Midbrain (tissue), 1 donor: ENCODE measurements at places on chromosomes 2 and 18.

- no peak for DNase-seq
Observed at GRCh38 chr18:65352186-65352585, 398.6 kb upstream of the CDH7 start.

- no peak for DNase-seq
Observed at GRCh38 chr2:150126143-150126740, 361.2 kb downstream of the RND3 start.

DNA sequence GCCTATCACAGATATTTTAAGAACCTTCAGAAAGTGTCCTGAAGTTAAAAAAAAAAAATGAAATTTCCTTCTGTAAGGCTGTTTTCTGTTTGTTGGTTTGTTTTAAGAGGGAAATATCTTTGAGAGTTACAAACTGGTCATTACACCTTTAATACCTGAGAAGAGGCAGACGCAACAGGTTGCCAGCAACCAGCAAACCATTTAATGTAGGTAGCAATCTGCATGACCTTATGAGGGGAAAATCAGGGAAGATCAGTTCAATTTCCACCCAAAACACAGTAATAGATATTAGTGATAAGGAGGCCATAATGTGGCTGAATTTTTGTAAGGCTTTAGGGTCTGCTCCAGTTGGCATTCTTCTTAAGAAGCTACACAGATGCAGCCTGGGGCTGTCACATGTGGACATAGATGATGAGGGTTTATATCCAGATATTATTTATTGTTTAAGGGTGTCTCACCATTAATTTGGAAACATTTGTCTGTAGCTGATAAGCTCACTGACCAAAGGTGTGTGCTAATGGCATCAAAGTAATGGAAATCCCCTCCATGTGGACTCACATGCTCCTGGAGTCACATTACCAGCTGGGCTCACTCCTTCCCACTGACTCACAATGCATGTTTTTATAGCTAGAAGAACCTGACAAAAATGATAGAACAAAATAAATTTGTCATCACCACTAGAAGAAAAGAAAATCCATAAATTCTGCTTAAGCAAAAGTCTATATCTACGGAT lies 83.5 kb upstream of the DTNA start:
- DNase-seq, result no peak

- no peak for DNase-seq
Observed at GRCh38 chr2:170284205-170284604, 106.3 kb downstream of the MYO3B start.

- DNase-seq, result no peak
Observed at GRCh38 chr18:70709720-70710119, 420.9 kb downstream of the SOCS6 start.

- no peak for DNase-seq
Observed at GRCh38 chr2:180413336-180413735, 406.2 kb upstream of the CWC22 start.

- DNase-seq, result no peak
Observed at GRCh38 chr2:219183151-219183772, 5.2 kb downstream of the RETREG2 start.
